ENCODE measurements at places on chromosomes 1 and 21.

DNA sequence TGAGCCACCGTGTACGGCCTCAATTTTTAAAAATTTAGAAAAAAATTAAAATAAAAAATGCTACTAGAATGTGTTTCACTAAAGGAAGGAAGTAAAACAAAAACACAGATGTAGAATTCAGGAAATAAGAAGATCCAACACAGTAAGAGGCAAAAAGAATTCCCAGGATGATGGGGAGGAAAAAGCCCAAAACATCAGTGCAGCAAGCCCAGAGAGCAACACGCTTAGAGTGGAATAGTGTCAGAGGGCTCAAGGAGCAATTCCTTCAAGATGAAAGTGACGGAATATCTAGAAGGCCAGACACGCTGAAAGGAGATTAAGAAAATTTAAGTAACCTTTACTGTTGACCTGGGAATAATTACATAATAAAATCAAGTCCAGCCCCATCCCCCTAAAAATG is 80.4 kb downstream of the DAP3 start:
- no peak for DNase-seq

DNA sequence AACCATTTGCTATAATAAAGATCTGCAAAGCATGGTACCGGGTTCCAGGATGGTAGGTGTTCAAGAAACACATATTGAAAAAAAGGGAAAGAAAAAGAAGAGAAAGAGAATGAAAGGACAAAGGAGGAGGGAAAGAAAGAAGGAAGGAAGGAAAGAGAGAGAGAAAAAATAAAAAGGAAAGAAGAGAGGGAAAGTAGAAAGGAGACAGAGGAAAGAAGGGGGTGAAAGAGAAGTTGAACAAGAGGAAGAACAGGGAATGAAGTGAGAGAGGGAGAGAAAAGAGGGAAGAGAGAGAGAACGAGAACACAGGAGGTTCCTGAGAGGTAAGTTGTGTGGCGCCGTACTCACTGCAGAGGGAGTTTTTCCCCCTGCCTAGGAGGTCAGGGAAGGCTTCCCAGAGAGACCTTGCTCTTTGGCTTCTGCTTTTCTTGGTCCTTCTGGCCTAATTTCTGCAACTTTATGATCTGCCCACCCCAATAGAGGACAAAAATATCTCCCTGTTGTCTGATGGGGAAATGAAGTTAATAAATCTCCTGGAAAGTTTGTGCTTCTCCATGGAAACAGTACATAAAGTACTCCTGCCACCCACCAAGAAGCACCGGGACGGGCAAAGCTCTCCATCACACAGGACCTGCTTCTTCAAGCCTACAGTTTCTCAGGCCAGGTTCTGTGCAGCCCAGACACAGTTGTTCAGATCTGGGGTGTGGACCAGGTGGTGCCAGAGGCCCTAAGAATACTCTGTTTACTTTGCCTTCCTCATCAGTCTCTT is 124.8 kb downstream of the ROR1 start:
- DNase-seq, result no peak

- DNase-seq, result no peak
These were observed 12.6 kb downstream of the VTCN1 start for GRCh38 chr1:117198097-117198496.

- no peak for DNase-seq
These were observed 9.8 kb upstream of the CAMTA1 start for GRCh38 chr1:6775261-6776043.

DNA sequence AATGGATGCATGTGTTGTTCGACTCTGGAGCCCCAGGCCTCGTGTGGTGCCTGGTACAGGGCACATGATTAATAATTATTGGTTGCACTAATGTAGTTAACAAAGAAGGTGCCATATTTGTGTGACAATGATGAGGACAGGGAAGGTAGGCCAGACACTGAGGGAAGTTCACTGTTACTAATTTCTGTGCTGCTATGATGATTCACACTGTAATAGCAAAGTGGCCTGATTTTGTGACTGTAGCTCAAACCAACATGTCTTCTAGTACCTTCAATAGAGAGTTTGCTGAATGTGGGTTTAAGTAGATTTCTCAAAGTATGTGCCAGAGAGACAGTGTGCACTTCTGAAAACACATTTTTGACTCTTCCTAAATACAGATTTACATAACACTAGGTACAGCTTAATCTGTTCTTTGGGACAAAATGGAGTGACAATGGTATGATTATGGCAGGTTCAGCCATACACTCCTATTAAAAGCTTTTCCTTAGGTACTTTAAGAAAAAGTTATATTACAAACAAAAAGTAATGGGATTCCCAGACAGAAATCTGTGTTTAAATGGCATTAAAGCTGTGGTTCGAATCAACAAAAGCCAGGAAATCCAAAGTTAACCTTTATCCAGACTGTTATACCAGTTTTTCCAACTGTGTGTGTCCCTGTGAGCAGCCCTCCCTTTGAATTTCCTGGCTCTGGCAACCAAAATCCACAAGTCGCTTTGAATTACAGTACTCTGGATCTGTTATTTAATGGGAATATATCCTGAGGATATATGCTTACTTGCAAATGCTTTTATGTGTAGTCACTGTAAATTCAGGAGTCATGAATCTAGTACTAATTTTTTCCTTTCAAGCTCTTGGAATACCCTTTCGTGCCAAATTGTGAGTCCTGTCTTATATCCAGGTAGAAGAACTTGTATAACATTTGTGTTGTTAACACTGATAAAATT is 277.1 kb upstream of the SGIP1 start:
- no peak for DNase-seq
